K562 (cell line): ENCODE measurements at places on chromosomes 6 and 20.

DNA sequence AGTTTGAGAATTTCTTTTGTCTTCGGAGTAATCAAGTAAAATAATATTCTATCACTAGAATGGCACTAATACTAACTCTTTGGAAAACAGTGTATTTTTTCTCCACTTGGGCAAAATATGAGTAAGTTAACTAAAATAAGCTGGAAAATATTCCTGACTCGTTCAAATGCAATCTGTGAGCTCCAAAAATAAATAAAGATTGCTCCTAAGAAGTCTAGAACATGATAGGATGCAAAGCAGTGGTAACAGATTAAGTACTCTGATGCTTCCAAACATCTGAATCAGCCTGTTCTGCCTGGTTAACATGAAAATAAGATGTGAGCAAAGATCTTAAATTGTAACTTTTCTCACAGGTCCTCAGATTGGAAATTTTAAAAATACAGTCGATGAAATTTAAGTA lies 285.1 kb upstream of the ID4 start:
- H3K4me3 ChIP-seq, result no peak overlapping the region
- no peaks in the 10 kb centered on the region for H3K4me1 ChIP-seq
- H3K36me3 ChIP-seq, result no peaks in the 10 kb centered on the region
- no peak for DNase-seq

DNA sequence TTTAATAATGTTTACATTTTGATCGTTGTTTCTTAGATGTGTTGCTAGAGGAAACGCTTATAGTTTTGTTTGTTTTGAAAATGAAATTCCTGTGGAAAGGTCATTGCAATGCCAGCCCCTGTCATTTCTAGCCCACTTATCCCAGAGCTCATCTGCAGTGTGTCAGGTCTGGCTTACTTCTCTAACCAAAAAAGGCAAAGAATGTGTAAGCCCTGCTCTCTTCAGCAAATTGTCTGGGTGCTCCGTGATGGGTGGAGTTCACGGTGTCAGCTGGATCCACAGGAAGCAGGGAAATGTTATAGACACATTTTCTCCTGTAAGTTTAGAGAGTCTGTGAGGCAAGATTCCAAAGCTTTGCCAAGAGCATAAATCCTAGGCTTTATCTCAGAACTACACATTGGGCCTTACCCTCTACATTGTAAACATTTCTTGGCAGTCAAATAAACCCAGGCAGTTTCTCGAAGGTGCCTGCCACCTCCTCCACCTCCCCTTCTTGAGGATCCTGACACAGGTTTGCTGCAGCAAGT lies 50.9 kb downstream of the RPRD1B start:
- H3K27ac ChIP-seq, result peak overlapping the region; percentile 66
- H3K36me3 ChIP-seq, result peaks cover 60% of the 10 kb centered on the region
- H3K4me3 ChIP-seq, result no peak overlapping the region

DNA sequence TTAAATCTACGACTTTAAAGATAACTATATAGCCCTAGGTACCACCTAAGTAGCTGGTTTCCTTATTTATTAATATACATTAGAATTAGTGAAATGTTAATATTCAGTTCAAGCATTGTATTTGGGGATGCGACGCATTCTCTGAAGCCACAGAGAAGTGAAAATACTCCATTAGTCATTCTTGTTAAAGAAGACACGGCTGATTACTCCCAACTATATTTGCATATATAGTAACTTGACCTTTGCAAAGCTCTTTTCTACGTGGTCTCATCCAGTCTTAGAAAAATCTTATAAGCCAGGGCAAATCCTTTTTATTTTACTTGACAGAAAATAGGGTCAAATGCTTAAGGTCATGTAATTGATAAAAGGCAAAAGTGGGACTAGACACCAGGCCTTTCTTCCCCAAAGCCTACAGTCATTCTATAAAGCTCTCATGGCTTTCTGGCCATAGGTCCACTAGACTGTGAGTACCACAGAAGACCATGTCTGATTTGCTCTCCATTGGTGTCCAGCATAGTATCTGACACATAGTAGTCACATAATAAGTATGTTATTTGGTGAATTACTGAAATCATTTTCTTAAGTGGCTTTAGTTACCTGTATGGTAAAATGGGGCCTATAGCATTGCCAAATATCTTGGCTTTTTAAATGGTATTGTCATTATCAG lies 11.3 kb downstream of the ZHX3 start:
- H3K27me3 ChIP-seq, result no peaks in the 10 kb centered on the region
- no peak for DNase-seq
- peaks cover 27% of the 10 kb centered on the region for H3K4me1 ChIP-seq
- no peak overlapping the region for H3K27ac ChIP-seq
- H3K36me3 ChIP-seq, result no peaks in the 10 kb centered on the region

GRCh38 chr6:1593286-1593957 lies 16.3 kb upstream of the FOXC1 start:
- no peaks in the 10 kb centered on the region for H3K36me3 ChIP-seq
- peaks cover 25% of the 10 kb centered on the region for H3K27me3 ChIP-seq
- H3K4me1 ChIP-seq, result no peaks in the 10 kb centered on the region
- H3K27ac ChIP-seq, result no peak overlapping the region
